ENCODE measurements at places on chromosomes 12 and 14.

GRCh38 chr14:100988011-100988410 lies 84.5 kb upstream of the RTL1 start:
- no peak for DNase-seq

DNA sequence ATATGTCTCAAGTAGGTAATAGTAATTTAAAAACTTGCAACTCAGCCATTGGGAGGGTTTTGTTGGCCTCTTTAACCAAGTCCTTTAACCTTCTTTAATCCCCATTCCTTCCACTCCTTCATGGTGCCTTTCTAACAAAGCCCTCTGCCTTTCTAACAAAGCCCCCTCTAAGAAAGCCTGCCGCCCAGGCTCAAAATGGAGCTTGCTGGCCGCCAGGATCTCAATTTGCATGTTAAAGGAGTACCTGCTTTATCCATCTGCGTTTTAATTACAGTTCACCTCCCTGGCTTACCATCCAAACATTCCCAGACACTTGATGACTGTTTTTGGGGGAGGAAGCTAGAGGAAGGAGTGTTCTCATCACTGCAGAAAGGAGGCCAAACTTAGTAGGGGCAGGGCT lies 183.4 kb downstream of the PTPN11 start:
- no peak for DNase-seq

DNA sequence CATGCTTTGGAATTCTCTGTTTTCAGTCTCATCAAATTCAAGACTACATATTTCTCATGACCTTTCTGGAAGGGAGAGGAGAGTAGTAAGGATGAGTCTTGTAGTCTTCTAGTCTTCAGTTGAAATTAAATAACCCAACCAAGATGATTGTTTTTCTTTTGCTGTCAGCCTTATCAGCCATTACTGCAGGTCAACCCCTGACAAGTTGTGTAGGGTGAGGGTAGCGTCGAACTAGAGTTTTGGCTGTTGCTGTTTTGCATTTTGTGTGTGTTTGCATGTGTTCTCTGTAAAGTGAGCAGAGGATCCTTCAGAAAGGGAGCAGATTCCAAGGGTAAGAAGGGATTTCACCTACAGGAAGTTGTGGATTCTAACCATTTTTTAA lies 28.4 kb downstream of the DIP2B start:
- DNase-seq, result no peak

DNA sequence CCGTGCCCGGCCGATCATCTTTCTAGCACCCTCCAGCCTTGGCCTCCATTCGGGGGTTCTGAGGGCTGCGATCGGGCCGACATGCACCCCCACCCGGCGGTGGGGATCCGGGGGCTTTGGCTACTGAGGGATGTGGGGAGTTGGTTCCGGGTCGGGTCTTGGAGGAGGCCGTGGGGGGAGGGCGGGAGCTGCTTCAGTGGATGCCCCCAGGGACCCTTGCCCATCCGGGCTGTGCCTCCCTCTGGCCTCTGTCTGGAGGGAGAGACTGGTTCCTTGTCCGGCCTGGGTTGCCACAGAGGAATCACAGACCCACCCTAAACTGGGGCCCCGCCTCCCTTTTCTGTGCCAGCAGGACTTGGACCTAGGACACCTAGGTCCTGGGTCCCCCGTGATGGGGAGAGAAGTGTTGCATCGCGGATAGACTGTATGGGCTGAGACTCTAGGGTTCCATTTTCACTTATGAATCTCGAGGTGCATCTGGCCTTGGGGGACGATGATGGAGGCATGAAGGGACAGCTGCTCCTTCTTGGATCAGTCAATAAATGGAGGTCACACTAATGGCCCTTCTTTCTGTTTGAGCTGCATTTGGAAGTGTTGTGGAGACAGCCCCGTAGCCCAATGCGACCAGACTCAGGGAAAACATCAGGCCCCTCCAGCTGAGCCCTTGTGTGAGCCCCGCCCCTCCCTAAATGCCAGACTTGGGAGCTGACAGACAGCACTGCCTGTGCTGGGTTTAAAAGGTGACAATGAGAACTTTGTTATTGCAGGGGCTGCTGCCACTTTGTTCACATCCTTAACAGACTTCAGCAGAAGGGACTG lies 577 bp downstream of the DTX3 start:
- no peak for DNase-seq

DNA sequence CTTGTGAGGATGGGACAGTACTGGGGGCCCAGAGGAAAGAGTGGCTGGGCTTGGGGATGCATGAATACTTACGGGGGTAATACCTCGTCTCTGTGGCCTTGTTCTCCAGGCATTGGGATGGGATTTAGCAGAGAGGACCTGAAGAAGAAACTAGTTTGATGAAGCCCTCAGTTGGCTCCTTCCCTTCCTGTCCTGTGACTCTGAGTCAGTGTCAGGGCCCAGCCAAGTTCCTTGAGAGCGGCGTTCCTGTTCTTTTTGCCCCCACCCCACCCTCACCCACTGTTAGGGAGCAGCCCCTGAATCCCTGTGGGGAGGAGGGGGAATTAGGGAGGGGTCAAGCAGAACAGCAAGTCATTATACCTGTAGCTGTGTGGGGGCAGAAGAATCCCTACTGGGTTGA lies 5.2 kb upstream of the LRP1-AS start:
- DNase-seq, result no peak

GRCh38 chr12:123231931-123232330 lies 1.0 kb downstream of the MPHOSPH9 start:
- DNase-seq, result no peak

GRCh38 chr14:25371068-25371467 lies 321.1 kb upstream of the STXBP6 start:
- DNase-seq, result no peak

GRCh38 chr12:128737292-128737966 lies 86.3 kb downstream of the SLC15A4 start:
- DNase-seq, result no peak

DNA sequence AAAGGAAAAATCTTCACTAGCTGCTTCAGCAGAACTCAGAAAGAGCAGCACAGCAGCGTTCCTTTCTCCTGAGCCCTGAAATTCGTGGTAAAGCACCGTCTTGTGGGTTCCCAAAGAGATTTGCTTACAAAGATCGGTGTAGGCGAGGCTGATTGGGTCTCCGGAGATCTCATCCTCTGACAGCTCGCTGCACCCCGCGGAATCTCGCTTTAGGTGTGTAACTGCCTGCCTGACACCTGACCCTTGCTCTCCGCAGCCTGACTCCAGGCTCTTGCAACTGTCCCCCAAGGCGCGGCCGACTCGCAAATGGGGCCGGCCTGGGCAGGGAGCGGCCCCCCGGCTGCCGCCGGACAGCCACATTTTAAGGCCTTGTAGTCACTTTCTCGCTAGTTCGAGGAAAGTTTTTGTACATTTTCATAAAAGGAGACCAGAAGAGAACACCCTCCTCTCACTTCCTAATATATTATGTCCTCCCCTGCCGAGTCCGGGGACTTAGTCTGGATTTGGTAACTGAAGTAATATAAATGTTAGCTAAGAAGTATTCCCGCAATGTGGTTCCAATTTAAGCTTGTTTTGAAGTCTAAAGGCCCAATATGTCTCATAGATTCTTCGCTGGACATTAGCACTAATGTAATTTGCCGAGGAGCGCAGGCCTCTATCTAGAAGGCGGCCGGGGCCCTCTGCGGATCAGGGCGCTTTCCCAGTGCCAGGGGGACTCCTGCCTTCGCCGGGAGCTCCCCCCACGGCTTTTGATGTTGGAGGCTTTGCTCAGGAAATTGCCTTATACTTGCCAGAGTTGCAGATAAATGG lies 177.3 kb upstream of the CDKN3 start:
- no peak for DNase-seq
